Upper lobe of left lung (tissue), 6 donors: ENCODE measurements at places on chromosomes 3 and 15. TPM values are rescaled to one million over a fixed set of nuclear protein-coding genes. Genes with fewer than 3 reads are reported as not detected.

GRCh38 chr3:146416366-146416765, 53.0 kb downstream of the PLSCR2 start:
- no peak for DNase-seq

GRCh38 chr3:18790384-18790783, 357.9 kb upstream of the KCNH8 start:
- DNase-seq = no peak

- no peak for DNase-seq
Measured at GRCh38 chr3:9780458-9780812, 10.7 kb upstream of the CAMK1 start.

- DNase-seq = peak; percentile 77
Measured at GRCh38 chr15:72198356-72199204, 993 bp upstream of the GRAMD2A start.

- peak; percentile 94 for DNase-seq
Measured at GRCh38 chr15:100349696-100350433, 8.1 kb upstream of the ADAMTS17 start.

- no peak for DNase-seq
Measured at GRCh38 chr3:105246536-105246935, 120.2 kb upstream of the ALCAM start.

DNA sequence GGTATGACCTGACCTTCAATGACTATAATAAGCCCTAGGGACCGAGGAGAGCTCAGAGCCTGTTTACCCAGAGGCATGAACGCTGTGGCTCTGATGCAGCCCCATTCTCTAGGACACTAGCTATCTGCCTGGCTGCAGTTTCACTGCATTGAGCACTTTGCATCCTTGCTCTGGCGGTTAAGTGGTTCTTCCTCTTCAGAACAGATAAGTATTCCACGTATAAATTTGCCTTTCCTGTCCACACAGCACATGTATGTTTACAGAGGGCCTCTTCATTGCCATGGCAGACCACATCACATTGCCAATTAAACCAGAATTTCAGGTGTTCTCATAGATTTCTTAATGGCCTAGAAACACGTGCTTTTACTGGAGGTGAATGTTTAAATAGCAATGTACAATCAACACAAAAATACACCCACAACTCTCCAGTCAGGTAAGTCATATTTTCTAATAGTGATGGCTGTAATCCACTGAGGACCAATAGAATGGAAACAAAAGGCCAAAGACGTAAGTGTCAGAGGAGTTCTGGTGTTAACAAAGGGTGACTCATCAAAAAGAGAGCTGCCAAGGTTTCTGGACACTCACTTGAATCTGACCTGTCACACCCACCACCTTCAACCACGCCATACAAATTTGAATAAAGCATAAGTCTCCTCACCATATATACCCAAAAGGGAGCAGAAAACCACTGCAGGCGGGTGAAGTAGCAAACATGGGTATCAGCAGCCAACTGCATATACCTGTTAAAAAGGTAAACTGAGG, 553.4 kb downstream of the OCA2 start:
- DNase-seq = no peak

GRCh38 chr15:86392874-86393273, 313.2 kb downstream of the AGBL1 start:
- DNase-seq = no peak

GRCh38 chr3:49671291-49672288, 2.6 kb upstream of the APEH start:
- DNase-seq = no peak

The SPINK8 gene
- total RNA-seq = not detected

The CPLX3 gene
- total RNA-seq = not detected

The GOLGA8N gene
- 5.9 TPM for total RNA-seq

The TMEM40 gene
- 5.3 TPM for total RNA-seq

The P2RY12 gene
- 0.22 TPM for total RNA-seq

The MAP6D1 gene
- 0.89 TPM for total RNA-seq
